CD4-positive, alpha-beta T cell treated with Interleukin-15 for 4 hours (primary cell): ENCODE measurements at places on chromosomes 3 and 15.

- DNase-seq = no peak
These were observed 17.2 kb downstream of the EAF2 start for GRCh38 chr3:121852256-121852655.

GRCh38 chr15:38721568-38721945 is 156.9 kb upstream of the RASGRP1 start:
- no peak for DNase-seq

DNA sequence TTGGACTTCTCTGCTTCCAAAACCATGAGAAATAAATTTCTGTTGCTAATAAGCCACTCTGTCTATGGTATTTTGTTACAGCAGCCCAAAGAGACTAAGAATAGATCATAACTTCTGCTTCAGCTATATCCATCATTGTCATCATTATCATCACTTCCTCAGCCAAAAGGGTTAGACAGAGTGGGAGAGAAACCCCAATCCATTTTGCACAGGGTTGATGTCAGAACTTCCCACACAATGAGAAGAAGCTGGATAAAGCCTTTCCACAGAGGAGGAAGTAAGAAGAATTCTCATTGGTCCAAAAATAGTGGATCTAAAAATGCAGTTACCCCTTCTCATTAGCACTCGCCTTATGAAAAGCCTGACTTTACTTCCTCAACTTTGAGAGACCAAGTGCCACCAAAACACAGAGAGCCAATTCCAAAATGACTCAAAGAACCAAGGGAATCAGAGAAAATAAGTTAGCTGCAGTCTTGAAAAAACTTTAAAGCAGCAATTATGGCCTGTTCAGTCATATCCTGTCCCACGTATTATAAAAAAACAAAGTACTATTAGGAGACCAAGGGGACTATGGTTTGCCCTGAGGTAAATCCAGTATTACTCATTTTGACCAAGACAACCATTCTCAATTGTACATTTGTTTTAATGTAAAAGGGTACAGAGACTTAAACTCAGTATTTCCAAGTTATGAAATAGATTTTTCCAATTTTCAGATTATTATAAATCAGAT is 80.2 kb downstream of the WNT5A start:
- no peak for DNase-seq

- DNase-seq = no peak
These were observed 19.8 kb downstream of the HMG20A start for GRCh38 chr15:77440378-77440999.

- DNase-seq = no peak
These were observed 99.3 kb downstream of the LRRK1 start for GRCh38 chr15:101018450-101018849.

- no peak for DNase-seq
These were observed 25.2 kb downstream of the PAQR5 start for GRCh38 chr15:69323893-69324430.

GRCh38 chr3:13078163-13078905 is 5.1 kb upstream of the IQSEC1 start:
- DNase-seq = no peak

DNA sequence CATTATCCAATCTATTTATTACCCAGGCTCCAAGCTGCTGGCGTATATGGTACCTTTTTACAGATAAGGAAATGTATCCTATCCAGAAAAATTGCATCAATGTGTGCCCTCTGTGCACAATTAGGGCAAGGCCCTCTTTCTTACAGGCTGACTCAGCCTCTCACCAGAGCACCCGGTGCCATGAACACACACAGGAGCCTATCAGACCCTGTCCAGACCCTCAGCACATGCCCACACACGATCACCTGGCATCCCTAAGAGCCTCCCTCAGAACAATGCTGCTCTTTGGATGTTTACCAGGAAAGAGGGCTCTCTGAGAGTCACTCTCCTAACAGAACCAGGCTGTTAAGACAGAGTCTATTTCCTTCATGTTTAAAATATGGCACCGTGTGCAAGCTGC is 460.0 kb upstream of the TBL1XR1 start:
- no peak for DNase-seq

DNA sequence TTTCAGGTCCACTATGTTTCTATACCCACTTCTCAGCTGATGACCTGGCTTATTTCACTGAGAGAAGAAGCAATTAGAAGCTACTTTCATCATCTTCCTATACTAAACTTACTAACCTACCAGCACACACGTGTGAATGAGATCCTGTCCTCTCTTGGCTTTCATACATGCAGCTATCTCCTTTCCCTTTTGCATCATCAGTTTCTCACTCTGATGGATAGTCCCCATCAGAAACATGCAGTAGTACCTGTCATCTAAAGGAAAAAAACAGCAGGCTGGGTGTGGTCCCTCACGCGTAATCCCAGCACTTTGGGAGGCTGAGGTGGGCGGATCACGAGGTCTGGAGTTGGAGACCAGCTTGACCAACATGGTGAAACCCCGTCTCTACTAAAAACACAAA is 237.6 kb upstream of the C2CD4B start:
- no peak for DNase-seq

DNA sequence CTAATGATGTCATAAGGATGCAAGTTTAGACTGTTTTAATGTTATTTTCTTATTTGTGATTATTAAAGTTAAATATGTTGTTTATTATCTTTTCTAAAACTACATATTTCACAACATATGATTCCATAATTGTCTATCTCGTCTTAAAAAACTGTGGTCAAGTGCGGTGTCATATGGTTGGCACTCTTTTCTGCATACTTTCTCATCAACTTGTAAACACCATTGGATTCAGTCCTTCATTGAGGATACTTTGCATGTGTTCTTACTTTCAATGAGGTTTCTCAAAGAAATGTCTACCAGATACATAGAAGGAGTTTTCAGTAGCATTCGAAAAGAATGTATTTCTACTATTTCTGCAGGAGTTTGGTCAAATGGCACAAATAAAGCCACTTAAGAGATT is 22.0 kb upstream of the ALPK3 start:
- no peak for DNase-seq

- no peak for DNase-seq
These were observed 79.7 kb upstream of the MRPL3 start for GRCh38 chr3:131582438-131582837.

- no peak for DNase-seq
These were observed 28.9 kb downstream of the CSTA start for GRCh38 chr3:122353893-122354401.

DNA sequence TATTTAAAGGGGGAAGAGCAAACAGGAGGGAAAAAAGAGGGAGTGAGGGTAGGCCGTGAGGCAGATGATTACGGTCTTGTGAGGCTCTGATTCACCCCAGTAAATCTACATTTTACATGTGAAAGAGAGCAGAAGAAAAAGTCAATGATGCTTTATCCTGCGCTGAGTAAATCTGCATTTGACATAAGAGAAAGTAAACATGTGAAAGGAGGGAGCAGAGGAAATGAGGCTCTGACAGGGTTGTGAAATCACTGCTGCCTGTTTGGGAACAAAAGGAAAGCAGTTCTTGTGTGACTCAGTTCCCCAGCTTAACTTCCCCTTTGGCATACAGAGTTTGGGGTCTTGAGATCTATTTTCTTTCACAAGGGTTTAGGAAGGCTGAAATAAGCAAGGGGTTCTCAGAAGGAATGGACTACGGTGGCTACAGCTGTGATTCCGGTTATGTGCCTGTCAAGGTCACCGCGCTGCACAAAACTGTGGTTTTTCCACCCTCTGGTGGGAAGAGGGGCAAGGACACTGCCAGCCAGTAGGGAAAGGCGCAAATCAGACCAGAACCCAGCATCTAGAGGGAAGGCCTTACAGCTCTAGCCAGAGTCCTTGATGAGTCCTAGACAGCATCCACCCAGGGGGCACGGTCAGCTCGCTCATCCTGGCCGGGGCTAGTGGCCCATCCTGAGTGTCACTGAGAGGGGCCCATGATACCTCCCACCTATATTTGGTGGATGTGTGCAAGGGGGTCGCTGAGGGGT is 18.9 kb upstream of the HCN4 start:
- DNase-seq = no peak

GRCh38 chr15:62437753-62438152 is 272.7 kb upstream of the C2CD4B start:
- DNase-seq = no peak

DNA sequence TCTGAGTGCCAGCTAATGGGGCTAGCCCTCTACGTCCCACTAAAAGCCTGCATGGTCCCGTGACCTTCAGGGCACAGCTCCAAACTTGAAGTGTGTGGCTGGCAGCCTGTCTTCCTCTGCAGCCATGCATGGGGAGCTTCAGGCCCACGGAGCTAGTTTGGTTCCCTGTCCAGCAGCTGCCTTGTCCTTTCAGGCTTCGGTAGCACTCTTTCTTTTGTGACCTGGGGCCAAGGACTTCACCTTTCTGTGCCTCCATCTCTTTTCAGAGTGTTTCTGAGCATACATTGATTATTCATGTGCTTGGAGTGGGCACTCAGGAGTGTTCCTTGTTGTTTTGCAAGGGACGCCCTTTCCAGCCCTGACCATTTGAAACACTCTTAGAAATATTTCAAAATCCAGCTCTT is 155.2 kb downstream of the DNAJB8 start:
- DNase-seq = no peak

GRCh38 chr3:16150285-16150684 is 24.2 kb upstream of the GALNT15 start:
- DNase-seq = no peak

GRCh38 chr3:196938124-196938523 is 4.2 kb downstream of the NCBP2 start:
- no peak for DNase-seq

DNA sequence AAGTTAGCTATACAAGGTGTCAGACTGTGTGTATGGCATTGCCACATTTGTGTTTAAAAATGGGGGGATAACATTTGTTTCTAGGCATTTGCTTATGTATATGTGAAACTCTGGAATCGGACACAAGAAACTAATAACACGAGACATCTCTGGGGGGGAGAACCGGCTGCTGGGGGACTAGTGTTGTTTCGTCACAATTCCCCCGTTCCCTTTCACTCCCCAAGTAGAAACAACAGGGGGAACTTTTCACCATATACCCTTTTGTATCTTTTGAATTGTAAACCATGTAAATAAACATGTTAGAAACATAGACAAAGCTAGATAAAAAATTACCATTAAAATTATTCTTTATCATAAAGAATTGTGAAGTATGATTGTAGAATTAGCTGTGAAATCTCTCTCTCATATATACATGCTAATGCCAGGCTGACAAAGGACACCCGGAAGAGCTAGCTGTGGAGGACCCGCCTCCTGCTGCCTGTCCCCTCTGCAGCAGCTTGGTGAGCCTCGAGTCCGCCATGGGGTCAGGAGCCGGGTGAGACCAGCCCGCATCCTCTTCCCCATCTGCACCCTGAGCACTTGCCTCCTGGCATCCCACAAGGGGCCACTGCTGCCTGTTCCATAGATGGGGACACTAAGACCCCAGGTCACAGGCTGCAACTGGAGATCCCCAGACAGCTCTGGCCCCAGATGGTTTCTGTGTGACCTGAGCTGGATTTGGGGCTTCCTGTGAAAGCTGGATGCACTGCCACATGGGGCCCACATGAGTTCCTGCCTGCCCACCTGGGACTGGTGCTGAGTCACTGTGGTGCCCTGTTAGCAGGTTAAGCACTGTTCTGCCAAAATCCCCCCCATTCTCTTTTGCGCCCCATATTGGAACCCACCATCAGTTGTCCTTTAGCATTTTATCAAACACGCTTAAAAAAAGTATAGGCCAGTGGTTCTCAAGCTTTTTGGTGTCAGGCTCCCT is 91.6 kb downstream of the IQSEC1 start:
- no peak for DNase-seq

GRCh38 chr15:52121896-52122295 is 9.3 kb upstream of the BCL2L10 start:
- DNase-seq = no peak

DNA sequence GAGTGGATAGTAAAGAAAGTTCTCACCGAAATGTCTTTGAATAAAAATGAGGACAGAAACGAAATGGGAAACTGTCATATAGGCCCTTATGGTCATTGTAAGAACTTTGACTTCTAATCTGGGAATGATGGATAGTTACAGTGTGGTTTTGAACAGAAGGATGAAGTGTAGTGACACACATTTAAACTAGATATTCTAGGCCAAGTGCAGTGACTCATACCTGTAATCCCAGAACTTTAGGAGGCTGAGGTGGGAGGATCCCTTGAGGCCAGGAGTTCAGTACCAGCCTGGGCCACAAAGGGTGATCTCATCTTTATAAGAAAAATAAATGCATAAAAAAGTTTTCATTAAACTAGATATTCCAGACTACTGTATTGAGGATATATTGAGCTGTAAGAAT is 452.8 kb downstream of the ROBO1 start:
- DNase-seq = no peak

DNA sequence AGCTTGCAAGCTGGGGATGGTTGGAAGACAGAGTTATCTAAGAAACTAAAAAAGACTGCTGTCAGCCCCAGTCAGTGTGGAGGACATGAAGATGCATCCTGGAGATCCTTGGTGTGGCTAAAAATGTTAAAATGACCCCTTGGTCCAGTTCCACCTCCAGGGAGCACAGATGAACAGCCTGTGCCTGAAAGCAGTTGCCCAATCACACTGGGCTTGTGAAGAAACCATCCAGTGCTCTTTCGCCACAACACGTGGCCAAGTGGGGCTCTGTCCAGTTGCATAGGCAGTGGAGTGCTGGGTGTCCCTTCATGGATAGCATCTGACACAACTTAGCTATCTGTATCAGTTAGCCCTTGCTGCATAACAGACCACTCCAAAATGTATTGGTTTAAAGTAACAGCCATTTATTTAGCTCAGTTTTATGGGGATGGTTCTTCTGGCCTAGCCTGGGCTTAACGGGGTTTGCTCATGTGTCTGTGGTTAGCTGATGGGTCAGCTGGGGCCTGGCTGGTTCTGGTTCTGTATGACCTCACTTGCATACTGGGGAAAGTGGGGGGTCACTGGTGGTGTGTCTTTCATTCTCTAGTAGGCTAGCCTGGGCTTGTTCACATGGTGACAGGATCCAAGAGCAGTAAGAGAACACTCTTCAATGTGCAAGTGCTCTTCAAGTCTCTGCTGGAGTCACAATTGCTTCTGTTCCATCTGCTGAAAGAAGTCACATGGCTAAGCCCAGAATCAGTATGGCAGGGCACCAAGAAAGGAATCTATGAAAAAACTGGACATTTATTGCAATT is 226.2 kb downstream of the PDCD6IP start:
- no peak for DNase-seq

- no peak for DNase-seq
These were observed 57.6 kb upstream of the NR2E3 start for GRCh38 chr15:71752604-71753289.

GRCh38 chr15:101438482-101439284 is 50.8 kb downstream of the PCSK6 start:
- DNase-seq = no peak

- DNase-seq = no peak
These were observed 157.5 kb downstream of the NUP210 start for GRCh38 chr3:13262493-13263211.
